ENCODE measurements at places on chromosomes 13 and 19.

- DNase-seq = peak; percentile 88
Observed at GRCh38 chr19:459724-460511, 915 bp downstream of the SHC2 start.

DNA sequence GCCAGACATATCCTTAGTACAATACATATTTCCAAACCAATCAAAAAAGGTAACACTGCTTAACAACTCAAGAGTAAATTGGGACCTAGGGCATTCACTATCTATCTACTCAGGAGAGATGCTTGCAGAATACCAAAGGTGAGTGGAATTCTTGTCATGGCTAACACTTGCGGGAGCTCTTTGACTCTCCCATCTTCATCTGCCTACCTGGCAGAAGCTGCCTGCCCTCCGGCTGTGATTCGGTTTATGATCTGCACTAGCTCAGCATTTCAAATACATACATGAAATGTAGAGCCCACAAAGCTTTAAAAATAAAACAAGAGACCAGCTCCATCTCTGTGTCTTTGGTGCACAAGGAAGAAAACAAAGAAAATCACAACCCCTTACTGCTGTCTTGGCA is 127.3 kb downstream of the STARD13 start:
- no peak for DNase-seq

DNA sequence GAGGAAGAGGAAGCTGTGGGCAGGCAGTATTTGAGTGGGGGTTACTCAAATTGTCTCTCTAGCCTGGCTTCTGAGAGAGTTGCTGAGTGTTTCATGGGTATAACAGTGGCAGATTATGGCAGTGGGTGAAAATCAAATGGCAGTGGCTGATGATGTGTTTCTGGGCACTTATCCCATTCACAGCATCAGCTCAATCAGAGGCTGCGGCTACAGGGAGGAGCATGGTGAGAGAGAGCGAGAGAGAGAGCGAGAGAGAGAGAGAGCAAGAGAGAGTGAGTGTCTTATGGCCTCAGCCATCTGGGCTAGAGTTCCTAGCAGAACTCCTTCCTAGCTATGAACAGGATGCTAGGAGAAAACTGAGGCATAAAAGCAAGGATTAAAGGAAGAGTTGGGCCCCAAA is 178.9 kb downstream of the OLFM4 start:
- no peak for DNase-seq

DNA sequence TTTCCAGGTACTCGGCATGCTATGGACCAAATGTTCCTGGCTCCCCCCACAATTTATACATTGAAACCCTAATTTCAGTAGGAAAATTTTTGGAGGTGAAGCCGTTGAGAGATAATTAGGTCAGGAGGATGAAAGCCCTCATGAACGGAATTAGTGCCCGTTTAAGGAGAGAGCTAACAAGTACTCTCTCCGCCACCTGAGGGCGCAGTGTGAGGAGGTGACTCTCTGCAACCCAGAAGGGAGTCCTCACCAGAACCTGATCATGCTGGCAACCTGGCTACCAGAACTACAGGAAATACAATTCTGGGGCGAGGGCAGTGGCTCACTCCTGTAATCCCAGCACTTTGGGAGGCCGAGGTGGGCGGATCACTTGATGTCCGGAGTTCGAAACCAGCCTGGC is 397.8 kb downstream of the SLITRK5 start:
- DNase-seq = no peak

Data from AG08396 (cell line).